Activated CD4-positive, alpha-beta T cell treated with anti-CD3 and anti-CD28 coated beads for 24 hours (primary cell): ENCODE measurements at places on chromosomes 16 and 17.

DNA sequence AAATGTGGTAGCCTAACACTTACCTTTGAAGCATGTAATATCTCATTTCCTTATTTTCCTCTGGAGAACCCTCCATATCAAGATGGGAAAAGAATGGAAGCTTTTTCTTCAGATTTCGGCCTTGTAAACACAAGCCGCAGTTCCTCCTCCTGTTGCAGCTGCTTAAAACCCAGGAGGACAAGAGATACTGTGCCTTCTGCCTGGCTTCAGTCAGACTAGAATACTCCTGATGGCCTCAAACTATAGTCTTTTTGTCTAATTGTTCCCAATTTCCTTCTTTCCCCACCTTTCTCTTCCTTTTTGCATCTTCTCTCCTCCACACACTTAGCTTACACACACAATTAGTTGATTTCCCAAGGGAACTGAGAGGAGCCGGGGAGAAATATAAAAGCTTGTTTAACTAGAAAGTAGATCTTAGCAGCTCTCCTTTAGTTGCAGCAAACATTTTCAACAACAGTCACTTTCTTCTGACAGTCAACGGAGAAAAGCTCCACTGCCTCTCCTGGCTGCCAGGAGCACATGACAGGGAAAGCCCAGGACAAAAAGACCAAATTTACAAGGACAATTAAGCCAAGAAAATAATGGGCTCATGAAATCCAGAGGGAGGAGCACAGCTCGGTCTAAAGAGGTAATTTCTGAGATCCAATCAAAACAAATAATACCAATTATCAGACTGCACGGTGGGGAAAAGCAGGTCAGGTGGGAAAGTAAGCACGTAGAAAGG is 76.4 kb upstream of the C17orf78 start:
- no peak for DNase-seq

DNA sequence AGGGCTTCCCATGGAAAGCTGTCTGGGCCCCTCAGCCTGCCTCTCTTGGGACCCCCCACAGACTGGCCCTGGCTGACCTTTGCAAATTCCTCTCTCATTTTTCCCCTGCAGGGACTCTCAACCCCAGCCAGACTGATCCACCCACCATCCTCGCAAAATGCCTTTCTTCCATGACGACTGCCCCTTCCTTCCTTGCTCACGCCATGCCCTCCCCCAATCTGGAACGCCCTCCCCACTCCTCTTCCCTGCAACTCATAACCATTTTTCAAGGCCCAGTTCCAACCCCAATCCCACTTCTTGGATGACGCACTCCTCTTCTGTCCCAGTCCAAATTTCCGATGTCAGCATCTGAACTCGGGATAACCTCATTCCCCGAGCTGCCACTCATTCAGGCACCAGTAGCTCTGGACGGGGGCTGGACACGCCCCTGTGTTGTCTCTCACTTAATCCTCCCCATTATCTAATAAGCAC is 1.3 kb upstream of the DNAI2 start:
- DNase-seq, result no peak

DNA sequence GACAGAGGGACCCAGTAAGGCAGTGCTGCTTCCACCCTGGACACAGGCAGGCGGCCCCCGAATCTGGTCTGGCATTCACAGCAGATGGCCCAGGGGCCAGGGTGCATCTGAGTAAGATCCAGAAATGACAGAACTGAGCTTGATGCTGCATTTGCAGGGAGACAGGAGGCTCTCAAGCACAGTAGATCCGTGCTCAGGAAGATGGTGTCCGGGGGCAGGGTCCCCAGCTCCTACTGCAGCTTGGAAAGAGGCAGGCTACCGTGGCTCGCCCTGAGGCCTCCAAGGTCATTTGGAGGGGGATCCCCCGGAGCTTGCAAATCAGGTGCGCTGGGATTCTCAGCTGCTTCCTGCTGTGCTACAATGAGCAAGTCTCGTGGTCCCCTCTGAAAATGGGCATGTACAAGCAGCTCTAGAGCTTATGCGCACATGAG is 2.2 kb downstream of the C16orf95 start:
- DNase-seq, result no peak

GRCh38 chr16:79177018-79177417 is 423.5 kb downstream of the MAF start:
- no peak for DNase-seq

- no peak for DNase-seq
Measured at GRCh38 chr16:72468582-72468981, 296.6 kb upstream of the PMFBP1 start.

- DNase-seq, result no peak
Measured at GRCh38 chr16:83046664-83047063, 419.9 kb downstream of the CDH13 start.

- DNase-seq, result no peak
Measured at GRCh38 chr17:32826076-32826475, 50.8 kb downstream of the MYO1D start.

- DNase-seq, result no peak
Measured at GRCh38 chr17:17224137-17224536, 12.8 kb downstream of the FLCN start.

DNA sequence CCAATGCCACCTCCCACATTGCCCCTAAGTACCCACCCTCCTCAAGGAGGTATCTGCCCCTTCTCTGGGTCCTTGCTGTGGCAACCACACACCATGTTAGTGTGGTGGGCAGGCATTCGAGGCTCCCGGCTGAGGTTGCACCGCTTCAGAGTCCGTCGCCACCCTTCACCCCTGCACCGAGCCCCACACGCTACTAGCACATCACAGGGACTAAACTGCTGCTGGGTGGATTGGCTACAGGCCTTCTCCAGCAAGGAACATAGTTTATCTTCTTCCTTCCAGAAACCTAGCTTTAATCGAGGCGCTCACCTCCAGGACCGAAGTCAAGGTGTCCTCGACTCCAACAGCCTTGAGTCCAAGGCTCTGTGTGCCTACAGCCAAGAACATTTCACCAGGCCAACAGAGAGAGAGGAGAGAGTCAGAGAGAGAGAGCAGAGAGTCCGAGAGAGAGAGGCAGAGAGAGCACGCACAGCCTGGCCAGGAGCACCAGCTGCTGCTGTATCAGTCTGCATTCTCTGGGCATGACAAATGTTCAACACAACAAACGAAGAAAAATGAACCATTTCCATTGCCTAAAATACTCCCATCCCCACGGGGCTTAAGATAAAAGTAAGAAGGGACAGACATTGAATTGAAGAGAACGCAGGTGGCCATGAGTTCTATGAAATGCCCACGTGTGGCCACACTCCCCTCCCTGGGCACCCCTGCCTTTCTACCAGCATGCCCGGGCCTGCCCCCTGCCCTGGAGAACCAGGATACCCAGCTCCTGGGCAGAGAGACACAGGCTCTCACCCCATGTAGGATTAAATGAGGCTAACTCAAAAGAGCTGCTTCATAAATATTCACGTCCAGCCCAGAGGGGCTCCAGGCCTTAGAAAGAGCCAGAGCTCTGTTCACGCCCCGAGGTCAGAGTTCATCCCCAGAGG is 94.9 kb downstream of the RBFOX3 start:
- no peak for DNase-seq

DNA sequence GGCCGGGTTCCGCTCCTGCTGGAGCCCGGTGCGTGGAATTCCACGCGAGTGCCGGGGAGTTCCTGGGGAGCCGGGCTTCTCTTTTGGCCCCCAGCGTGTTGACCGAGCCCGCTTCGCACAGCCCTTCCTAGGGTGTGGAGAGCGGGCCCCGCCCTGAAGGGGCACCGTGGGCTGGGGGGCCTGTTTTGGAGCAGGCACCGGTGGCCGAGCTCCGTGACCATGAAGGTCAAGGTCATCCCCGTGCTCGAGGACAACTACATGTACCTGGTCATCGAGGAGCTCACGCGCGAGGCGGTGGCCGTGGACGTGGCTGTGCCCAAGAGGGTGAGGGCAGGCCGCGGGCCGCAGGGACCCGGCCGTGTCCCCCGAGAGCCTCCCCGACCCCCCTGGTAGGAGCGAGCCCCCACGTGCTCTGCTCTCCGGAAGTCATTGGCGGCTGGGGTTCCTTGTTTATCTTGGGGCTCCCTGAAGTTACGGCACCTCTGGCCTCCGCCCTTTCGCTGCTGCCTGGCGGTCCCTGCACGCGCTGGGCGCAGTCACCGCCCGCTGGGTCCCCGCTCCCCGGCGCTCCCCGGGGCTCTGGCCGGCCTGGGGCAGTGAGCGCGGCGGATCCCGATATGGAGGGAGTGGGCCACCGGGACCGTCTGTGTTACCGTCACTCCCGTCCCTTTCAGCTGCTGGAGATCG is 528 bp downstream of the HAGHL start:
- no peak for DNase-seq

- DNase-seq, result no peak
Measured at GRCh38 chr16:73057291-73058210, 9.6 kb upstream of the ZFHX3 start.

- no peak for DNase-seq
Measured at GRCh38 chr17:18218756-18219415, 6.5 kb upstream of the LLGL1 start.

DNA sequence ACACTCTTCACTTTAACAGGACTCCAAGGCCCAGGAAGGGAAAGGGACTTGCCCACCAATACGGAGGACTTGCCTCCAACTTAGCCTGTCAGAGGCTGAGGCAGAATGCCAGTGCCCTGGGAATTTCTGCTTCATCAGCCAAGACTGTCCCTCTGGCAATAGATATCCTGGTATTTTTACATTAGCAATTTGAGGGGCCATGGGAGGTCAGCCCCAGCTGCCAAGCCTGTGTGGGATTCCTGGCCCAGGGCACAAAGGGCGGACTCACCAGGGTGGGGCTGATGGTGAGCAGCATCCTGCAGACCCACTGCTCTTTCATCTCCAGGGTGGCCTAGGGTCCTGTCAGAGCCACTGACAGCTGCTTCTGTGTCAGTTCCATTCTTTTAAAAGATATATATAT is 78.3 kb upstream of the CIBAR2 start:
- no peak for DNase-seq

DNA sequence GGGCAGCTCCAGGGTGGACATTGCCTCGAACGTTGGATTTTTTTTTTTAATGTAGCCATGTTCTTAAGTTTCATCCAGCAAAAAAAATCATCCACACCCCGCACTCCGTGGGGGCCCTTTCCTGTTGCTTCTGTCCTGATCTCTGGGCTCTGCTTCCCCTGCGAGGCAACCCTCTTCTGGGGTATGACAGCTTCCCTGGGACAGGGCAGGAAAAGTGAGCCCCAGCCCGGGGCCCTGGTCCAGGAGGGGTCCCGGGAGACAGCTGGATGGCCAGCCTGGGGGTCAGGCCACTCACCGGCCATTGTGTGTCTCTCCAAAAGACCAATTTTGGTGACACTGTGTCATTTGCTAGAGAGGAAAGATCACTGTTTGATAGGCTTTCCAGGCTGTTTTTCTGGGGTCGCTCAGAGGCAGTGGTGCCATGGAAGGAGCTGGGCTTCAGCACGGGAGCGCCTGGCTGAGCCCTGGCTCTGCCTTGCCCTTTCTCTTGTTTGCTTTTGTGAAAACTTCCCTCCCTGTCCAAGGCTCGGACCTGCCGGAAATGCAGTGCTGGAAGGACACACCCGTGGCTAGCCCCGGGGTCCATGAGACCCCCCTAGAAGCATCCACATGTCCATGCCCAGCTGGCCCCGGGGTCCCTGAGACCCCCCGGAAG is 41.0 kb upstream of the CHMP6 start:
- no peak for DNase-seq

GRCh38 chr17:11121341-11121985 is 119.5 kb upstream of the SHISA6 start:
- DNase-seq, result no peak

- DNase-seq, result no peak
Measured at GRCh38 chr17:34579017-34579946, at the start of gene TMEM132E. Gene TMEM132E (plus strand): TSS chr17:34579582. CDS start chr17:34581077, 1,495 bp downstream.

GRCh38 chr17:1467258-1467657 is 11.2 kb upstream of the CRK start:
- no peak for DNase-seq

DNA sequence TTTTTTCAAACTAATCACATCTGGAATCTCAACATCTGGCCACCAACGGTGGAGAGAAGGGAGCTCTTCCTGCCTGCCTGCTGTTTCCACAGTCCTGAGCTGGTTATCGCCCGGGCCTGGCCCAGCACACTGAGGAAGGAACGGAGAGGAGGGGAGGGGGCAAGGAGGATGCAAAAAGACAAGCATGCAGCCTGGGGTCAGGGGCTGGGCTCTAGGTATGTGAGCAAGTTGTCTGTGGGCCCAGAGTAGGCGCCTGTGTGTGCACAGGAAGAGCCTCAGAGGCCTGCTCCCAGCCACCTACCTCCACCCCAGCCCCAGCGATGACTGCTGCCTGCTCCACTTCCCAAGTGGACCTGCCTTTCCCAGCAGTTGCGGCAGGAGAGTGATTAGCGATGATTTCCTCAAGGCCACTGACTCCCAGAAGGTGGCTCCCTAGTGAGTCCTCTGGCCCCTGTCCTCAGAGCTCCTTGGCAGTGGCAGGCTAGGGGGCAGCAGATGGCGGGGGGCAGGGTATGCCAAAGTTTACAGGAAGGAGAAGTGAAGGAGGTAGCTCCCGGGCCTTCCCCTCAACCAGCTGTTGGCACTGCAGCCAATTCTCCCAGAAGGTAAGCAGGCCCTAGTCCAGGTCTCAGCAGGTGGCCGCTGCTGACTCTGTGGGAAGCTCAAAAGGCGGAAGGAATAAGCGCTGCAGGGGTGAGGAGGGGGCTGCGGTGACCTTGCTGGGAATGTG is 27.0 kb upstream of the RASD1 start:
- DNase-seq, result no peak

DNA sequence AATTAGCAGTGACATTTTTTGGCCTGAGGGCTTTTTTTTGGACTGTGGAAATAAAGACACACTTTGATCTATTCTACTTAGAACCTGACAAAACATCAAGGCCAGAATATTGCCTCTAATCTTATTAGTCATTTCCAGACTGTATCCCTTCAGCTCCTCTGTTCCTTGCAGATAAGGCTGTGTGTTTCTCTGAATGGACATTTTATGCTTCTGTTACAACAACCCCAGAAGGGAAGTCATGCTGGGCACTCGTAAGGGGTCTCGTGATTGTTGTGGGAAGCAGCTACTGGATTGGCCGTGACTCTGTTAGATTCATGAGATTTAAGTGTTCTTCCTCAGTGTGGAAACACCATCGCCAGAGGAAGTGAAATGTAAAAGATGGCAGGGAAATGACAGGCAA is 31.6 kb upstream of the HS3ST2 start:
- no peak for DNase-seq

- DNase-seq, result no peak
Measured at GRCh38 chr17:61393550-61393903, 6.1 kb upstream of the TBX2 start.

GRCh38 chr17:8192070-8192815 is 2.3 kb upstream of the BORCS6 start:
- DNase-seq, result no peak

DNA sequence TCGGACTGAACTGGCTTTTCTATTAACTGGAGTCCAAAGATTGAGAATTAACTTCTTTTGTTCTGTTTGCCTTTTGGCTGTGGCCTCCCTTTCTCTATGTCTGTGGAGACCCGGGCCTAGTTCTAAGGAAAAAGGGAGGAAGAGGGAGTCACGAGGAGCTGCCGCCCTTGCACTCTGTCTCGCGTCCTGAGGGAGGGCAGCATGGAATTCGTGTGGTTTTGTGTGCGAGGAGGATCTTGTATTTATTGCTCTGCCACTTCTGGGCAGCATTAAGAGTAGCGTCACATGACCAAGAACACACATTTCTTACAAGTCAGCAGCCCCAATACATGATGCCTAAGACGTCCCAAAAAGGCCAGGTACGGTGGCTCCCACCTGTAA is 23.6 kb downstream of the METTL22 start:
- no peak for DNase-seq
